Pancreas (tissue), 10 donors: ENCODE measurements at places on chromosomes 5 and 9. TPM values are rescaled to one million over a fixed set of nuclear protein-coding genes. Genes with fewer than 3 reads are reported as not detected.

GRCh38 chr5:179648410-179648809 is 24.9 kb upstream of the HNRNPH1 start:
- H3K36me3 ChIP-seq, result no peaks in the 10 kb centered on the region
- DNase-seq, result no peak
- no peak overlapping the region for H3K27ac ChIP-seq

- H3K4me1 ChIP-seq, result no peaks in the 10 kb centered on the region
- no peak overlapping the region for H3K4me3 ChIP-seq
- H3K27ac ChIP-seq, result no peak overlapping the region
- DNase-seq, result peak; percentile 18
- H3K36me3 ChIP-seq, result no peaks in the 10 kb centered on the region
Observed at GRCh38 chr5:122183098-122183787, 53.9 kb downstream of the ZNF474 start.

DNA sequence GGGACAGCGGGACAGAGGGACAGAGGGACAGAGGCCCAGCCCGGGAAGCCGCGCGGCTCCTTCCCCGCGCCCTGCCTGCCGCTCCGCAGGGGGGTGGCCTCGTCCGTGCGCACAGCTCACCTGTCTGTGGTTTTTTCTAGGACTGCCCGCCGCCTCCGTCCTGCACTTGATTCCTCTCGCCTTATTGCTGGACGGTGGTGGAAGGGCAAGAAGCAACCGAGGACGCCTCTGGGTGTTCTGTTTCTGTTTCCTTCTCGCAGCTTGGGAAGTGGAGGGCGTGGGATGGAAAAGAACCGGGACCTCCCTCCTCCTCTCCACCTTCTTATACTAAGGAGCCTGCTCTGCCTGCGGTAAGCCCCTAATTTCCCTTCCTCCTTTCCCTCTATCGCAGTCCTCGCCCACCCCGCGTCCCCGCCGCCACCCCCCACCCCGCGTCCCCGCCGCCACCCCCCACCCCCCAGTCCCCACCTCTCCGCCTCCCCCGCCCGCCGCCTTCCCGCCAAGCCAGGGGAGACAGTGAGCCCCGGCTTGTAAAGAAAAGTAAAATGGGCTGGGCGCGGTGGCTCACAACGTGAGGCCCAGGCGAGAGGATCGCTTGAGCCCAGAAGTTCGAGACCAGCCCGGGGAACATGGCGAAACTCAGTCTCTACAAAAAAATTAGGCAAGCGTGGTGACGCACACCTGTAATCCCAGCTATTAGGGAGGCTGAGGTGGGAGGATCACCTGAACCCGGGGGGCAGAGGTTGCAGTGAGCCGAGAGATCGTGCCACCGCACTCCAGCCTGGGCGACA is 9.6 kb upstream of the FLT4 start:
- no peaks in the 10 kb centered on the region for H3K4me1 ChIP-seq
- H3K27ac ChIP-seq, result no peak overlapping the region
- no peaks in the 10 kb centered on the region for H3K36me3 ChIP-seq
- no peak for DNase-seq
- H3K27me3 ChIP-seq, result no peaks in the 10 kb centered on the region

GRCh38 chr9:136759001-136759400 is 958 bp upstream of the LCN8 start:
- H3K27ac ChIP-seq, result no peak overlapping the region
- H3K4me1 ChIP-seq, result no peaks in the 10 kb centered on the region
- no peak for DNase-seq

DNA sequence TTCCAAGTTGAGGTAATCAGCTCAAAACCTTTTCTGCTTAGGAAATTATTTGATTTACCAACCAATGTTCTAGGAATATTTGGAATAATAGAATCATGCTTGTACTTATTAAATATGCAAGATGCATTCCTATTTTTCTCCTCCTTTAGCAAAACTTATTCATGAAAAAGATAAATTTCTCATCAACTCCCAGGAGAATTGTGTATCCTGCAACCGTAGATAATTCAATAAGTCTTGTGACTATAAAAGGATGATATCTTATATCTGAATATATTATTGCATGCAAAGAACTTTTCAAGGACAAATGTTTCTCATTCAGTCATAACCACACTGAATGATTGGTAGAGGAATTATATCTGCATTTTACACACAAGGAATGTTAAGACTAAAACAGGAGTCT is 84.9 kb upstream of the CCNG1 start:
- H3K4me1 ChIP-seq, result no peaks in the 10 kb centered on the region
- no peak overlapping the region for H3K27ac ChIP-seq
- H3K27me3 ChIP-seq, result no peaks in the 10 kb centered on the region
- H3K4me3 ChIP-seq, result no peak overlapping the region
- no peaks in the 10 kb centered on the region for H3K36me3 ChIP-seq

DNA sequence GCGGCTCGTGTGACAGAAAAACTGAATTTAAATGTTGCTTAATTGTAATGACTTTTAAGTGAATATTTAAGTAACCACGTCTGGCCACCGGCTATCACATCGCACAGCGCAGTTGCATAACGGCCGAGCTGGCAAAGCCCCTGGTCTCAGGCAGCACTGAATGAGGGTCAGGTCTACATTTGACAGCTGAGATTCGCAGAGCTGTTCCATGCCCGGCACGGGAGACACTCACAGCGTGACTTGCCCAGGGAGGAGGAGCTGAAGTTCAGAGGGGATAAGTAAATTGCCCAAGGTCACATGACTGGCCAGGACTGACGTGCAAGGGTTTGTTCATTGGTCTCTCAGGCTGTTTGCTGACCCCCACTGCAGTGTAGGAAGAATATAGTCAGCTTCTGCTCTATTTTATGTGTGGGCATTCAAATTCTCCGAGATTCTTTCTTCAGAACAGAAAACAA is 17.4 kb upstream of the COL5A1 start:
- no peak overlapping the region for H3K27ac ChIP-seq
- no peak overlapping the region for H3K4me3 ChIP-seq
- H3K4me1 ChIP-seq, result no peaks in the 10 kb centered on the region
- H3K36me3 ChIP-seq, result no peaks in the 10 kb centered on the region

Gene SLC1A3
- 5.5 TPM for total RNA-seq

Gene PCDHA1
- total RNA-seq, result 0.09 TPM

DNA sequence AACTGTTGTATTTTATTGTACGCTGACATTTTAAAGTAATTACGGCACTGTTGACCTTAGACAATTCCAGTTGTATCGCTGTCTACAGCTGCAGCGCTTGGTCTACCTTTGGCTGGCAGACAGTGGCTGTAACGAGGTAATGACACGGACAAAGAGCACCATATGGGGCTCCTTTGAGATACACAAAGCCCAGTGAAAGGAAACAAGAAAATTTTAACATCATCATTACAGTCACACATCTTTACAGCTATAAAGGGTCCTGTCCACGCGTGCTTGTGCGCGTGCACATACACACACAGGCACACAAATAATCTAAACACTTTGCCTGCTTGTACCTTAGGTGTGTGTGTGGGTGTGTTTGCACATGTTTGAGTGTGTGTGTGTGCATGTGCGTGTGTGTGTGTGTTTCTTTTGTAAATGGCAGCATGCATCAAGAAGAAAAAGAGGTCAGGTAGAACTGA is 946.0 kb downstream of the NR2F1-AS1 start:
- H3K27me3 ChIP-seq, result no peaks in the 10 kb centered on the region
- DNase-seq, result no peak
- H3K36me3 ChIP-seq, result no peaks in the 10 kb centered on the region
- no peak overlapping the region for H3K27ac ChIP-seq
- no peaks in the 10 kb centered on the region for H3K4me1 ChIP-seq

- H3K27me3 ChIP-seq, result no peaks in the 10 kb centered on the region
- H3K36me3 ChIP-seq, result no peaks in the 10 kb centered on the region
Observed at GRCh38 chr5:60972231-60972630, 27.2 kb downstream of the NDUFAF2 start.

Gene GRM6
- not detected for total RNA-seq

DNA sequence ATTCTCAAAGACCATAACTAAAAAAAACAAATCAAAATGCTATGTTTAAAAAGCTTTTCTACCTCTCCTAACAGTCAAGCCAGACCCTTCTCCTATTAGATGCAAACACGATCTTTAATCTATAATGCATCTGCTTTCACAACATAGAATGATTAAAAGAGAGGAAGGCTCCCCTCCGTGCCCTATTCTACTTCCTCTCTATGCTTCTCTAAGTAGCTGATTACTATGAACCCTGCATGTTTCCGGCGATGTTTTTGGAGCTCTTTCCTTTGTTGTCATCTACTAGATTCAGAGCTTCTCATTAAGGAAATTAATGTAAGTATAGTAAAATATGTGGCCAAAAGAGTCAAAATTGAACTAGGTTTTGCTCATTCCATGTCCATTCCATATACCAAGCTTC is 29.2 kb upstream of the CEP120 start:
- no peak overlapping the region for H3K4me3 ChIP-seq
- H3K4me1 ChIP-seq, result no peaks in the 10 kb centered on the region
- H3K27ac ChIP-seq, result no peak overlapping the region
- no peaks in the 10 kb centered on the region for H3K36me3 ChIP-seq

- no peak for DNase-seq
- no peaks in the 10 kb centered on the region for H3K27me3 ChIP-seq
- H3K4me3 ChIP-seq, result no peak overlapping the region
- no peaks in the 10 kb centered on the region for H3K36me3 ChIP-seq
Observed at GRCh38 chr9:72274441-72274840, 90.6 kb downstream of the ZFAND5 start.

- no peaks in the 10 kb centered on the region for H3K4me1 ChIP-seq
- H3K36me3 ChIP-seq, result no peaks in the 10 kb centered on the region
- no peak for DNase-seq
- H3K27ac ChIP-seq, result no peak overlapping the region
Observed at GRCh38 chr5:136474466-136474865, 109.1 kb upstream of the TRPC7 start.

DNA sequence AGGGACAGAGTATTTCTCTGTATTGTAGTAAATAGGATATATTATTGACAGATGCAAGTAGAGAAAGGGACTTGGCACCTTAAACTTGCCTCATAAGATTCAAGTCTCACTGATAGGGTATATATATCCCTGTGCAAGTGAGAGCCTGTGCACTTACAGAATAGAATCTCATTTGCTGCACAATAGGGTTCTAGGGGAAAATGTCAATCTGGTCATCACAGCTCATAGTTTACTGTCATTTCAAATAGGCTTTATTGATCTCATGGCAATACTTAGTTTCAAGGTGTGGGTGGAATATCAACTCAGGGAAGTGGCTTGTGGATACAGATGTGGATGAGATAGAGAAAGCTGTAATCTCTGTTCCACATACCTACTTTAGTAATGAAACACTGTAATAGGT is 42.3 kb downstream of the TGFBR1 start:
- no peak for DNase-seq
- H3K36me3 ChIP-seq, result peaks cover 31% of the 10 kb centered on the region
- no peaks in the 10 kb centered on the region for H3K4me1 ChIP-seq
- H3K27me3 ChIP-seq, result no peaks in the 10 kb centered on the region
- H3K27ac ChIP-seq, result no peak overlapping the region

GRCh38 chr9:83476513-83476912 is 61.7 kb downstream of the FRMD3 start:
- H3K4me3 ChIP-seq, result no peak overlapping the region
- no peak overlapping the region for H3K27ac ChIP-seq
- no peaks in the 10 kb centered on the region for H3K27me3 ChIP-seq
- no peaks in the 10 kb centered on the region for H3K4me1 ChIP-seq

- H3K4me3 ChIP-seq, result no peak overlapping the region
- no peak for DNase-seq
- H3K4me1 ChIP-seq, result no peaks in the 10 kb centered on the region
- no peaks in the 10 kb centered on the region for H3K36me3 ChIP-seq
- no peaks in the 10 kb centered on the region for H3K27me3 ChIP-seq
- no peak overlapping the region for H3K27ac ChIP-seq
Observed at GRCh38 chr5:23583081-23583480, 75.7 kb downstream of the PRDM9 start.
